Activated CD4-positive, CD25-positive, alpha-beta regulatory T cell treated with anti-CD3 and anti-CD28 coated beads, Interleukin-2, amount 50 U/mL, for 24 hours (primary cell): ENCODE measurements at places on chromosomes 1 and 21.
A peak's percentile ranks its signal among the peaks of the same experiment; 100 is the strongest.

- ATAC-seq = no peak
These were observed 98.5 kb downstream of the PTBP2 start for GRCh38 chr1:96820107-96820506.

DNA sequence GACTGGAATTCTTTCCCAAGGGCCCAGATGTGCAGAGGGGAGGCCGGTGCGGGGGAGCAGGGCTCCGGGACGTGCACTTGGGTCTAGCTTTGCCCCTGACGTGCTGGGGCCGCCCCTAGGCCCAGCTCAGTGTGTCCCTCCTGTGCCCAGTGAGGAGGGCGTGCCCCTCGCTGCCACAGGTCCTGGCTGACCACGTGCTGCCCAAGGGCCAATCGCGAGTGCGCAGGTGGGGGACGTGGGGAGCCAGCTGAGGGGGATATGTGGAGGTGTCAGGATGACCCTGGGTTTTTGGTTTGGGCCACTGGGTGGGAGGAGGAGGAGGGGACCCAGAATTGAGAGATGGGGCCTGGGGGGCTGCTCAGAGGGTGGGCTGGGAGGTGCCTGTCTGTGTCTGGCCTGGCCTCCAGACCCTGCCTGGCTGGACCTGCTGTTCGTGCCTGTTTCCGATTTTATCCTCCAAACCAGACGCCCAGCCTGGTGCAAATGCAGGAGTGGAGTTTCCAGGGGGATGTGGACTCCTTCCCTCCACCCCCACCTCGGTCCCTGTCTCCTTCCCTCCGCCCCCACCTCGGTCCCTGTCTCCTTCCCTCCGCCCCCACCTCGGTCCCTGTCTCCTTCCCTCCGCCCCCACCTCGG is 6.1 kb upstream of the RNF223 start:
- ATAC-seq = peak; percentile 28

- ATAC-seq = peak; percentile 62
These were observed 880 bp downstream of the PRPF38B start for GRCh38 chr1:108692724-108693655.

DNA sequence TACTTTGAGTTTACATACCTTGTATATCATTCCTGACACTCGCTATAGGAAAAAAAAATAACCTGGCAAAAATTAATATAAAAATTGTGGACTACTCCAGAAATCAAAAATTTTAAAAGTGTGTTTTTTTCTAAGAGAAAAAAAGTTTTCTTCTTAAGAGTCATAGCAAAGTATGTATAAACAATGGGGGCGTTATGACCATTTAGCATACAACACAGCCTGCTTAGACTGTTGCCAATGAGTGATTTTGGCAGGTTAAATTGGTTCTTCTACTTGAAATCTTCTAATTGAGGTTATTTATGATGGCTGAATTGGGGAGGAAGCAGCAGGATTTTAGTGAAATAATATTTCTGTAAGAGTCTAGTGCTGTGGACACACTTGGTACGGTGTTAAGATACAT is 130.5 kb upstream of the USH2A start:
- no peak for ATAC-seq

DNA sequence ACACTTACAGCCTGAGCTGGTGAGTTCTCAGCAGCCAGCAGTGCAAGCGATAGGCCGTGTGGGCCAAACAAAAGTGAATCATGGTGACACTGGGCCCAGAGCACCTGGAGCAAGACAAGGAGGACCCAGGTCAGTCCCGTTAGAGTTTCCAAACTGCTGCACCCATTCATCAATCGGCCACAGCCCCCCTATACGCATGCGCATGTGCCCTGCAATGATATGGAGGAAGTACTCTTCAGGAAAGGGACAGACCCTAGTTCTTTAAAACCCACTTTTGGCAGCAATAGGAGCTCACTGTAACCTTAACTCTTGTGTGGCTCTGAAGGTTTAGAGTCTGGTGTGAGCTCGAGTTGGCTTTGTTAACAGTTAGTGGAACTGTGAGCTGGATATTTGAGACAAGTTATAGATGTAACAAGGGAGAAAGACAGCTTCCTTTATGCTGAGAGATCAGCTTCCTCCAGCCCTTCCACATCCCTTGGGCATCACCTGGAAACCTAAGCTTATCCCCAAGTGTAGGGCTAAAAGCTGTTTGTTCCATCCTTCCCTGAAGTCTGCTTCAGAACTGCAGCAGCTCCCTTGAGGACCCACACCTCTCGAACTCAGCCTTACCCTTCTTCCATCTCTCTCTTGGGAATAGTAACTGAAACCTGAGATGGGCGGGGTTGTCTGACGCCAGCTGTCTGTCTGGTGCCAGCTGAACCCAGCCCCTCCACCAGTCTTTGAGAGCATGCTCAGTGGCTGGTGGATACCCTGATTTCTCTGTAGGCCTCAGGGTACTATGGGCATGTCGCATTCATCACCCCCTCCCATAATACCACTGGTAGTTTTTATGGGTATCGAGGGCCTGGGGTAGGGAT is 17.7 kb downstream of the NMNAT1 start:
- ATAC-seq = no peak

DNA sequence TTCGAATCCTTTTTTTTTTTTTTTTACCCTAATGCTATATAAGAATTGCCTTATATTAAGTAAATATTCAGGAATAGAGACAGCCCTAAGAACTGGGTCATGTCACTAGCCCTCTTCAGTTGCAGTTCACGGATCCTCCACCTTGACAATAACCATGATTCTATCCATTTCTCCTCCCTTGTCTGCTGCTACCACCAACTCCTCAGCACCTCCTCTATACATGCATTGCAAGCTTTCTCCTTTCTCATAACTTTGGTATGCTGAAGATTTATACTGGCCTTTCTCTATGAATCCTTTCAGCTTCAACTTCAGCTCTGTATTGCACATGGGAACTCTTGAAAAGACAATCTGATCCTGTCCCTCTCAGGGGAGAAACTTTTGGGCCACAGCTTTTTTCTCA is 14.3 kb upstream of the DR1 start:
- ATAC-seq = no peak

GRCh38 chr1:53345996-53346813 is 18.3 kb upstream of the LRP8 start:
- no peak for ATAC-seq

- ATAC-seq = no peak
These were observed 70.6 kb downstream of the SYT6 start for GRCh38 chr1:114082867-114083585.

DNA sequence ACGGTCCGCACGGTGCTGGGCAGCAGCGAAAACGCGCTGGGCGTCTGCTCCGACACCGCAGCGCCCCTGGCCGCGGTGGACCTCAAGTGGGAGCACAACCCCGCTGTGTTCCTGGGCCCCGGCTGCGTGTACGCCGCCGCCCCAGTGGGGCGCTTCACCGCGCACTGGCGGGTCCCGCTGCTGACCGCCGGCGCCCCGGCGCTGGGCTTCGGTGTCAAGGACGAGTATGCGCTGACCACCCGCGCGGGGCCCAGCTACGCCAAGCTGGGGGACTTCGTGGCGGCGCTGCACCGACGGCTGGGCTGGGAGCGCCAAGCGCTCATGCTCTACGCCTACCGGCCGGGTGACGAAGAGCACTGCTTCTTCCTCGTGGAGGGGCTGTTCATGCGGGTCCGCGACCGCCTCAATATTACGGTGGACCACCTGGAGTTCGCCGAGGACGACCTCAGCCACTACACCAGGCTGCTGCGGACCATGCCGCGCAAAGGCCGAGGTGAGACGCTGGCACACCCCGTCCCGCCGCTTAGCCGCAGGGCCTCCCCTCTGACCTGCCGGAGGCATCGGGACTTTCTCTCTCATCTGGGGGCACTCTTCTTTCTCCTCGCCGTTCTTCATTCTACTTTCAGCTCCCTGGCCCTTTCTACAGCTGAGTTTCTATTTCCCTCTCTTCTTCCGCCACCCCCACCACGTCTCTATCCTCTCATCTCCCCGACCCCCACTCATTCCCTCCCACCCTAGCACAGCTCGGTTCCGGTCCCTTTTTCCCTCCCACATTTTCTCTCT is 1.0 kb downstream of the NPR1 start:
- ATAC-seq = peak; percentile 64

GRCh38 chr1:154867841-154868605 is 2.1 kb downstream of the KCNN3 start:
- ATAC-seq = no peak

- ATAC-seq = no peak
These were observed 8.1 kb upstream of the CGN start for GRCh38 chr1:151502859-151503780.

- ATAC-seq = no peak
These were observed 289.7 kb downstream of the TM2D1 start for GRCh38 chr1:61435226-61435625.

GRCh38 chr1:85334962-85335361 is 58.5 kb upstream of the BCL10 start:
- no peak for ATAC-seq

DNA sequence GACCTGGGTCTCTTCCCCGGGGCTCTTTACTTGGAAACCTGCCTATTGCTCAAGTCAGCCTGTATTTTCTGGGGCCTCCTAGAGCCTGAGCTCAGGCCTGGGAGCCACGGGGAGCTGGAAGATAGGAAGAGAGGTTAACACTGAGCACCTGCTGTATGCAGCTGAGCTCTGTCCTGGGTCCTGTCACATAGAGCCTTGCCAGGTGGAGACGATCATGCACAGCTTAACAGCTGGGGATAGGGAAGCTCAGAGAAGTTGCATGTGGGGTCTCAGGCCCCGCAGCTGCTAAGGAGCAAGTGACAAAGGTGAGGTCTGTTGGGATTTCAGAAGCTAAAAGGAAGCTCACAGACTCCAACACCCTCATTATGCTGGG is 127.4 kb upstream of the TMEM51 start:
- ATAC-seq = no peak

- ATAC-seq = no peak
These were observed 14.6 kb upstream of the PKP1 start for GRCh38 chr1:201268604-201269151.

DNA sequence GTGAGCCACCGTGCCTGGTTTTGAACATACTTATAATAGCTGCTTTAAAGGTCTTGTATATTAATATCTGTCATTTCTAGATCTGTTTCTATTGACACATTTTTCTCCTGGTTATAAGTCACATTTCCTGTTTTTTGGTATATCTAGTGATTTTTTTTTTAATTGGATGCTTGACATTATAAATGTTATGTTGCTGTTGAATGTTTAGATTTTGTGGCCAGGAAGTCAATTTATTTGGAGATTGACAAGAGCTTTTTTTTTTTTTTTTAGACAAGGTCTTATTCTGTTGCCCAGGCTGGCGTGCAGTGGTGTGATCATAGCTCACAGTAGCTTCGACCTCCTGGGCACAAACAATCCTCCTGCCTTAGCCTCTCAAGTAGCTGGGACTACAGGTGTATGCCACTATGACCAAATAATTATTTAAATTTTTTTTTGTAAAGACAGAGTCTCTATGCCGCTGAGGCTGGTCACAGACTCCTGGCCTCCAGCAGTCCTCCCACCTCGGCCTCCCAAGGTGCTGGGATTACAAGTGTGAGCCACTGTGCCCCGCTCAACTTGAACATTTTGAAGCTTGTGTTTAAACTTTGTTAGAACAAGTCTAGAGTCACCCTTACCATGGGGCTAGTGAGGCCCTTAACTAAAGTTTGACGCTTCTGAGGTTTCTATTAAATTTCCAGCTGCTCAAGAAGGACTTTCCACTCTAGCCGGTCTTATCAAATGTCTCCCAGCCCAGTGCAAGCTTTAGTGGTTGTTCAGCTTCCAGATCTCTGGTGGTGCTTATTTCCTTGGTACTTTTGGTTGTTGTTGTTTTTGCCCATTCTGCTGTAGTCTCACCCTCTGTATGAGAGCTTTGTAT is 8.6 kb upstream of the CHI3L2 start:
- no peak for ATAC-seq

DNA sequence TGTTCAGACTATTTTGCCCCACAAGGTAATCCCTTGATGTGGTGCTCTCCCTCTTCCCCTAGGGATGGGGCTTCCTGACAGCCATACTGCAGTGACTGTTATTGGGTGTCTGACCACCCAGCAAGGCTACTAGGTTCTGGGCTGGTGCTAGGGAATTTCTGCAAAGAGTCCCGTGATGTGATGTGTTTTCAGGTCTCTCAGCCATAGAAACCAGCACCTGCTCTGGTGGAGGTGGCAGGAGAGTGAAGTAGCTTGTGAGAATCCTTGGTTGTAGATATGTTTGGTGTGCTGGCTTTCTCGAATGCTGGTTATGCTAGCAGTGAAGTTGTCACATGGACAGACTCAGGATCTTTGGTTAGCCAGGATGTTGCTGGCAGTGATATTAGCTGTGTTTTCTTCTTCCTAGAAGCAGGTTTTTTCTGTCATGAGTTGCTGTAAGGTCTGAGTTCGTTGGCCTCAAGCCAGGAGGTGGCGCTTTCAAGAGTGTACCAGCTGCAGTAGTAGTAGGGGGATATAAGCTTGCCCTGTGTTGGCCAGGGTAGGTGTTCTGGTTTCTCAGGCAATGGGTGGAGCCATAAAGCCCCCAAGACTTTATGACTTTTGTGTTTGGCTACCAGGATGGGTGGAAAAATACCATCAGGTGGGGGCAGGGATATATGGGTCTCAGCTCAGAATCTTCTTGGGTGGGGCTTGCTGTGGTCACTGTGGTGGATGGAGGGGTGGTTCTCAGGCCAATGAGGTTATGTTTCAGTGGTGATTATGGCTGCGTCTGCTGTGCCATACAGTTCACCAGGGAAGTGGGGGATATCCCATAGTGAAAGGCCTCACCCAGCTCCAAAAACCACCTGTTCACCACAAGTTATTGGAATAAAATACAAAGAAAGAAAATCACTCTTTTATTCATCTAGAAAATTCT is 1112.3 kb downstream of the KCNT2 start:
- no peak for ATAC-seq

GRCh38 chr1:41780322-41780721 is 138.4 kb downstream of the HIVEP3 start:
- ATAC-seq = no peak

- no peak for ATAC-seq
These were observed 183.8 kb downstream of the DNAH14 start for GRCh38 chr1:225113265-225113664.

GRCh38 chr1:106223213-106223612 is 833.3 kb upstream of the PRMT6 start:
- no peak for ATAC-seq

- no peak for ATAC-seq
These were observed 26.5 kb upstream of the ITLN1 start for GRCh38 chr1:160911441-160911840.

GRCh38 chr1:109728870-109729269 is 12.0 kb downstream of the GSTM3 start:
- ATAC-seq = no peak

DNA sequence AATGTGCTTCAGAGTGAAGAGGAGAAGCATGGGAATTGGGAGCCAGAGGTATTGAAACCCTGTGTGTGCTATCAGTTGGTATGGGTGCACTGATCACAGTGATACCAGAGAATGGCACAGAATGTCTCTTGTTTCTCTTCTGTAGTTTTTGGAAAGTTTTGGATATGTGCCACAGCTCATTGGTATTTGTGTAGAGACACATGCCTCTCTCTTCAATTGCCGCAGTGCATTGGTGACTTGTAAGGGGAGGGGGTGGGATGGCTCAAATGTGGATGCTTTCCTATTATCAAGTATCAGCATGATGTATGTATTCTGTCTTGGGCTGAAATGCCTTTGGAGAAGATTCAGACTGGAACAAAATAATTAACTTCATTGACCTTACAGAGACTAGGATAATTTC is 101.0 kb downstream of the HMCN1 start:
- no peak for ATAC-seq
